ENCODE measurements at places on chromosomes 1 and 21.

DNA sequence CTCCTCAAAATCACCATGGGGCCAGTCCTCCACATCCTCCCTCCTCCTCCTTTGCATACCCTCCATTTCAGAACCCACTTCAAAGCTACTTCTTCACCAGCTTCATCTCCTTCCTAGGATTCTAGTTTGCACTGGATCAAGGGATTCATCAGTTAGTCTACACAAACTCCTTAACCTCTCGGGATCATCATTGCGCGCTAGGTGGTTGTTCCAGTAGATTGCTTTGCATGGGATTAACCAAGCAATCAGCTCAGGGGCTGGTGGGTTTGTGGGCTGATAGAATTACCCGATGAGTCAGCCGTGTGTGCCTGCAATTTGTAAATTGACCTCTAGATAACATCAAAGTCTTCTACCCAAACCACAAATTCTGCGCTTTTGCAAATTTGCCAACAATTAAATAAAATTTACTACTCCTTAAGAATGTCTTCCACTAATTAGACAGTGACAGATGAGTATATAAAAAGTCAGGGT, 7.7 kb downstream of the KANK4 start:
- DNase-seq = no peak

DNA sequence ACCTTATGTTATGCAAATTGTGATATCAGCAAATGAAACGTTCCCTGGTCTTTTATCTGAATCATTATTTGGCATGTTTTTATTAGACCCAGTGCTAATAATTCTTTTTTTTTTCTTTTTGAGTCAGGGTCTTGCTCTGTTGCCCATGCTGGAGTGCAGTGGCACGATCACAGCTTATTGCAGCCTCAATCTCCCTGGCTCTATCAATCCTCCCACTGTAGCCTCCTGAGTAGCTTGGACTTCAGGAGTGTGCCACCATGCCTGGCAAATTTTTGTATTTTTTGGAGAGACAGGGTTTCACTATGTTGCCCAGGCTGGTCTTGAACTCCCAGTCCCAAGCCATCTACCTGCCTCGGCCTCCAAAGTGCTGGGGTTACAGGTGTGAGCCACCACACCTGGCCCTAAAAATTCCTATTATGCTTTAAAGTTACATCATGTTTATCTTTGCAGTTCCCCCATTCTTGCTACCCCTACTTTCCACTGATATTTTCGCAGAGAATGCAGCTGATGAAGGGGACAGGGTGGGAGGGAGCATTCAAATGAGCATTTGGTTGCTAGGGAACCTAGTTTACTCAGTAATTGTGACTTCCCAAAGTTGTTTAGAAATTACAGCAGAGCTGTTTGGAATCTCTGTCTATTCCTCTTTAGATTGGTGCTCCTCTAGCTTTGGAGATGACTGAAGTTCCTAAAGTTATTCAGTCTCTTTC, 18.4 kb downstream of the C1orf21 start:
- DNase-seq = no peak

DNA sequence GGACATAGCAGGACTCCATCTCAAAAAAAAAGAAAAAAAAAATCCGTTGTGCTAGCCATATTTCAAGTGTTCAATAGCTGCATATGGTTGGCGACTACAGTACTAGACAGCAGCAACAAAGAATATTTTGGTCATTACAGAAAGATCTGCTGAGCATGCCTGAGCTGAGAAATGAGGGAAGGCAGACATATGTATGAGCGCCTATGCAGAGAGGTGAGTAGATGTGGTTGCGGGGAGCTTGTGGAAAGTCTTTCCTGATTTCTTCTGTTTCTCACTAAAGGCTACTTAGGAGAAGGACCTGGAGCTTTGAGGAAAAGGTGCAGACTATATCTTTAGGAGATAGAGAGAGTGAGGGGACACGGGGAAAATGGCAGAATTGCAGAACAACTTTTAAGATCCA, 21.0 kb upstream of the APP start:
- no peak for DNase-seq

DNA sequence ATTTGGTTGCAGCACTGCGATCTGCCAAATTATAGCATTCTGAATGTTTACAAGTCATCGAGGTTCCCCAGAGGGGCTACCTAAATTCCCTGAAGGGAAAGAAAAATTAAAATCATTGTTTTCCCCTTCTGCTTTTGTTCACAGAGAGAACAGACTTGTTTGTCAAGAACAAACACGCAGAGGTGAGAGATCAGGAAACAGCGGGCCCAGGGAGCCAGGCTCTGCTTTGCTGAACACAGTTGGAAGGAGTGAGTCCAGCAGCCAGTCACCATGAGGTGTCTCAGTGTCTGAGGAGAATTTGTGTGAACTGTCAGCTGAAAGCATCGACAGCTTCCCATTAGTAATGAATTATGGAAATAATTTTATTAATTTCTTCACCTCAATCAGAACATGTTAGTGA, 52.5 kb downstream of the RWDD3 start:
- no peak for DNase-seq

GRCh38 chr1:32500387-32501209, 35.7 kb downstream of the ZBTB8B start:
- DNase-seq = peak; percentile 27

GRCh38 chr1:65490231-65491009, 70.0 kb downstream of the LEPR start:
- DNase-seq = no peak

GRCh38 chr1:209993061-209993830, 55.2 kb downstream of the SYT14 start:
- DNase-seq = no peak

DNA sequence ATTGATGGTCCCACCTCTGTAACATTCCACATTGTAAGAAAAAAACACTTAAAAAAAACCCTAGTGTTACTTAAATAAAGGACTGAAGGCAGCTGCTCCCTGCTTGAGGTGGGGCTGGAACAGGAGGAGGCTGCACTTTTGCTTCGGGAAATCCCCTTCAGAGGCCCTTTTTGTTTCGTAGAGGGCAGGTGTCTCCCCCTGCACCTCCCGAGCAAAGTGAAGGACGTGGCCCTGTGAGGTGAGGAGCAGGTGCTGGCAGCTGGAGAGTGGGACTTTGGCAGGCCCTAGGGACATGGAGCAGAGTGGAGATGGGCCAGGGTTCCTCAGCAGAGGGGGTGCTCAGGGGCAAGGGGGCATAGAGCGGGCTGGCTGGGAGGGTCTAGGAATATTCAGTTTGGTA, 33.4 kb upstream of the WNT4 start:
- peak; percentile 8 for DNase-seq

DNA sequence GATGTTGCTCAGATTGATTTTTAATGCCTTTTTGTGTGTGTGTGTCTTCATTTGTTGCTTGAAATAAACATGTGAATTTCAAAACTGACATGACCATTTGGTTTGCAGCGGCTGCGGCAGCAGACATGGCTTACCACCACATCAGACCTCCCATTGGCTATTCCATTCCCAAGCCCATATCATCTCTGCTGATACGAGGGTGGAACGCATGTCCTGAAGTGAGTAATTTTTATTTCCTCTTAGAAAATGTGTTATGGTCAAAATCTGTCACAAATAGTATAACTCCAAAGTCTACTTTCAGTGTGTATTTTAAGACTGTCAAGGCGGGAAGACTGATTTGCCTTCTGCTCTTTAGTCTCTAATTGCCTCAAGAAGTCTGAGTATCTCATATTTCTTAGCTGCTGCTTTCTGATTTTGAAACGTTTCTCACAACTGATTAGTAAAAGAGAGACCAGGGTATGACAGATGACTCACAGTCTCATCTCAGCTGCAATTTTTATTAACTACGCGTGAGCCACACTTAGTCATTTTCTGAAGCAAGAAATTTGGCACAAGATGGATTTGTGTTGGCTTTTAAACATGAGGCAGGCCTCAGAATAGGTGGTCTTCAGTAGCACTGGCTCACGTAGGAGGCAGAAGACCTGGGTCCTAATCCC, 49.0 kb downstream of the LRRC53 start:
- DNase-seq = no peak

- no peak for DNase-seq
Observed at GRCh38 chr1:70364439-70364838, 9.9 kb upstream of the ANKRD13C start.

GRCh38 chr1:153288634-153289275, 24.0 kb downstream of the PGLYRP3 start:
- peak; percentile 27 for DNase-seq

GRCh38 chr1:216944864-216945510, 221.8 kb upstream of the ESRRG start:
- DNase-seq = no peak

DNA sequence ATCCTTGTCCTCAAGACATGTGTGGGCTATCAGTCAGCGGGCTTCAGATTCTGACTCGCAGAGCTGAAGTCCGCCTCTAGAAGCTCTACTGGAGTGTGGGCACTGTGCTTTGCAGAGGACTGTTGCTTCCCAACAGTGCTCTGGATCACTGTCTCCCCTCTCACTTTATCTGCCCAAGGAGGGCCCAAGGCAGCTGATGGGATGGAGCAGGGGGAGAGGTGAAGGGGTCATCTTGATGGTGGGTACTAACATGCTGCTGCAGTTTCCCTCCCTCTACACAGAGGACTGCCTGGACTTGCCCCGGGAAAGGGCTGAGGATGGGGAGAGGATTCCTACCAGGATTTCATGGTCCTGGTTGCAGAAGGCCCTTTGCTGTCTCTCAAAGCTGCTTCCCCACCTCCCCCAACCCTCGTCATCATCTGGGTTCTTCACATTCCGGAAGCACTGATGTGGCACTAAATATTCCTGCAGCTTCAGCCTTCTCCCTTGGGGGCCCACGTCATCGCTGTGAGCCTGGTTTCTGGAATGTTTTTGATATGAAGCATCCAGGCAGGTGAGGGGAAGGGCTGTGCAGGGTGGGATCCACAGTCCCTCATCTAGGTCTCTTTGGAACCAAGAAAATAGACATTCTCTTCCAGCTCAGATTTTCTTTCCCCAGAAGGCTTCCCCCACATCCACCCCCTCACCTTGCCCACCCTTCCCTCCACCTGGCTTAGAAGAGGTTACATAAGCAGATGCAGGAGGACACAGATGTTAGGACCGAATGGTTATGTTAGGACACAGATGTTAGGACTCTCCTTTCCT, 23.2 kb downstream of the NUAK2 start:
- no peak for DNase-seq

- no peak for DNase-seq
Observed at GRCh38 chr21:37513383-37513782, 146.8 kb downstream of the DYRK1A start.

DNA sequence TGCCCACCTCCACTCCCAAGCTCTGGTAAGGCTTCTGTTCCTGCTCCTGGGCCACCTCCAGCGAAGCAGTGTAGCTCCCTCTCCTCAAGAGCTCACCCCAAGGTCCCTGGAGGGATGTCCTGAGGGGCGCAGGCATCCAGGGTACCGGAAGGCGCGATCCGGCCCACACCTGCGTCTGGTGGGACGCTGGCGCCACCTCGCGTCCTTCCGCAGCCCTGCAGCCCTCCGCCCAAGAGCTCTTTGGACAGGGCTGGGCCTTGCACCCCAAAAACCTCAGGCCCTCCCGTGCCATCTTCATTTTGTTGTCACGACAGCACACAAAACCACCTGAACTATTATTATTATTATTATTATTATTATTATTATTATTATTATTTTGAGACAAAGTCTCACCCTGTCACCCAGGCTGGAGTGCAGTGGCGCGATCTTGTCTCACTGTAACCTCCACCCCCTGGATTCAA, 49.2 kb upstream of the PAX7 start:
- peak; percentile 49 for DNase-seq

DNA sequence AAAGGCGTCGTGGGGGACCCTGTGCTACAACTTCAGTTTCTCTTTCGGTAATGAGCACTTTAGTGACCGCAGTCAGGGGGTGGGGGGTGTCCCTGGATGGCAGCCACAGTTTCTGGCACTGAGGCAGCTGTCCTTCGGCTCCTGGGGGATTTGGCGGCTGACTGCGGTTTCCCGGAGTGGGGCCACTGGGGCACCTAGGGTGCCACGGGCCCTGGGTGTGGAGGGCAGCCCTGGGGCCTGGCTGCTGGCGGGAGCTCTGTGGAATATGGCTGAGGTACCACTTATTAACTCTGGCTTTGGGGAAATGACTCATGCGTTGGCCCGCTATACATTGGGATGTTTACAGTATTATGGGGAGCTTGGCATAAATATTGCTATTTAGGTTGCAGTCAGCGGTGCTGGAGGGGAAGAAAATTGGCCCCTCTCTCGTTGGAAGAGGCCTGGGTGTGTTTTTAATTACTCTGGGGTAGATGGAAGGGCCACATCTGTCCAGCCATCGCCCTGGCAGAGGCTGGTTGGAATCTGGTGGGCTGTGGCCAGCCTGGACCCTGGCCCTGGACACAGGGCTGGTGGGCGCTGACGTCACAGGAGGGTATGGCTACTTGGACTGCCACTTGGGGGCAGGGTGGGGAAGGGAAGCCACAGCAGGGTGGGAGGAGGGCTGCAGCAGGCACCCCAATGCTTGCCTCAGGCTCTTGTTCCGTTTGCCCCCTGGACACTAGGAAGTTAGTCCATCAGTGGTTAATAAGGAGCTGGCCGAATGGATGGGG, 2.0 kb downstream of the EPHB2 start:
- peak; percentile 26 for DNase-seq

DNA sequence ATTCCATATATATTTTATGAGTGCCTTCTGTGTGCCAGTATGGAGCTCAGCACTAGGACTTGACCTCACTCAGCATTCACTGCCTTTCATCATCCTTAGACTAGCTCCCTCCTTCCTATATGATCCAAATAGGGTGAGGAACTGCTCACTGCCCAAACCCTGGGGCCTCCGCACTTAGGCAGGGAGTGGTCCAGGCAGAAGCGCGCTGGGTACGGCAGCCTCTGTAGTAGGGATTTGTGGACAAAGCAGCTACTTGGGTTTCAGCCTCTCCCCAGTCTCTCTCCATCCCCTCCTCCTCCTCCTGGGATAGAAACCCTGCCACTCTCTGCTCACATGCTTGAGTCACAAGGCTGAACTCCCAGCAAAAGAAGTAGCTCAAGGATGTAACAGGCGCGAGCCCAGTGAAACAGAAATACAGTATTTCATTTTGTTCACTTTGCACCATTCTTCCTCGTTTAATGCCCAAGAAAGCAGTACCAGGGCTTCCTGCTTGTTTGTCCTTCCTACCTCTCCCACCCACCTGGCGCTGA, 32.9 kb downstream of the PLEKHA6 start:
- no peak for DNase-seq

DNA sequence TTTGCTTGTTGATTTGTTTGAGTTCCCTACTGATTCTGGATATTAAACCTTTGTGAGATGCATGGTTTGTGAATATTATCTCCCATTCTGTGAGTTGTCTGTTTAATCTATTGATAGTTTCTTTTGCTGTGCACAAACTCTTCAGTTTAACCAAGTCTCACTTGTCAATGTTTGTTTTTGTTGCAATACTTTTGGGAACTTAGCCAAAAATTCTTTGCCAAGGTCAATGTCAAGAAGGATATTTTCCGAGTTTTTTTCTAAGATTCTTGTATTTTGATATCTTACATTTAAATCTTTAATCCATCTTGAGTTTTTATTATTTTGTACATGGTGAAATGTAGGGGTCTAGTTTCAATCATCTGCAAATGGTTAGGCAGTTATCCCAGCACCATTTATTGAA, 1230.7 kb upstream of the NCAM2 start:
- no peak for DNase-seq

- DNase-seq = no peak
Observed at GRCh38 chr1:7550981-7551380, 220.1 kb upstream of the VAMP3 start.

- DNase-seq = no peak
Observed at GRCh38 chr1:231643071-231643934, 16.7 kb downstream of the DISC1 start.

GRCh38 chr1:228378873-228379460, 27.7 kb downstream of the TRIM11 start:
- DNase-seq = no peak

GRCh38 chr1:67642629-67643028, 42.4 kb upstream of the GADD45A start:
- DNase-seq = no peak
